Amygdala (tissue), 56 donors: ENCODE measurements at places on chromosomes 3 and 15.

DNA sequence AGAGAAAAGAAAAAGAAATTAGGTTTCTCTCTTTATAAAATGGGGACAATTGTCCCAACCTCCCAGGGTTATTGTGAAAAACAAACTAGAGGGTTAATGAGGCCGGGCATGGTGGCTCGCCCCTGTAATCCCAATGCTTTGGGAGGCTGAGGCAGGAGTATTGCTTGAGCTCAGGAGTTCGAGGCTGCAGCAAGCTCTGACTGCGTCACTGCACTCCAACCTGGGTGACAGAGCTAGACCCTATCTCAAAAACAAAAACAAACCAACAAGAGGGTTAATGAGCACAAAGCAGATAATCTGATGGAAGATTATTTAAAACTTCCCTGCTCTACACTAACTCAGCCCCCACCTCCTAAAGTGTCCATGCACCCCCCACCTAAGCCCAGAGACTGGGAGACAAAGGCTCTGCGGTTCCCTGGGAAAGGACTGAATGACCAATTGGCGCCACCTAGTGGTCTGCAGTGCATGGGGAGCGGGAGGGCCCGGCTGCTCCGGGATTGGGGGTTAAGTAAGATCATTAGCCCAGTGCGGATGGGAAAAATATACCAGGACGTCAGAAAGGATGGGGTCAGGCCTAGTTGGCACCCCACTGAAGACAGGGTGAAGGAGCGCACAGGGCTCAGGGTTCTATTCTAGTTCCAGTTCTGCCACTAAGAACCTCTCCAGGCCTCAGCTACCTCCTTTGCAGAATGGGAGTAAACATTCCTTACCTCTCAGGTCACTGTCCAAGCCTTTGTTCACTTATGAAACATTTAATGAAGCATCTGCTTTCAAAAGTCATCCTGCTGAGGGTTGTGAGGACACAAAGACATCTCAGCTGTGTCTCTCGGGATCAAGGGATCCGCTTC, 15.6 kb downstream of the PIF1 start:
- peak; percentile 41 for DNase-seq

DNA sequence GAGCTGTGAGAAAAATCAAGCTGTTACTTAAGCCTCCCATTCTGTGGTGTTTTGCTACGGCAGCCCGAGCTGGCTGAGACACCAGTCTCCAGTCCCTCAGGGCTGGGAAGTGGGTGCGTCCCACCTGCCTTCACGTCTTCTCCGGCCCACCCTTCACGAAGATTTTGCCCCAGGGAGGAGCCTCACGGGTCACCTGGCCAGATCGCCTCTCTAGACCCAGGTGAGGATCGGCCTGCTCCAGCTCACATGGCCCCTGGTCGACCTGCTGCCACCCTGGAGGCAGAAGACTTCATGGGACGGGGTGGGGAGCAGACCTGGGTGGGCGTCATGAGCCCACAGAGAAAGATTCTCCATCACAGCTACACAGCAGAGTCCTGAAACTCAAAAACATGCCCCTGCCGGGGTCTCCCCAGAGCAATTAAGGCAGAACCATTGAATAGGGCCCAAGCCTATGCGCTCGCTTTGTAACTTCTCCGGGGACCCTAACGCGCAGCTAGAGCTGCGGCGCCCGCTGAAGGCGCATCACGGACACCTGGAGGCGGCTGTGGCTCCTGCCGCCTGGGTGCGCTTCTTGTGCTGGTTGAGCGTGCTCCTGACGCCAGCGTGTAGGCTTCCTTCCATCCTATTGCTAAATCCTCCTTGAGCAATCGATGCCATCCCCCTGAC, 92.6 kb upstream of the ALDH1A3 start:
- no peak for DNase-seq

- no peak for DNase-seq
These were observed 49.9 kb downstream of the FNDC3B start for GRCh38 chr3:172089250-172089649.

DNA sequence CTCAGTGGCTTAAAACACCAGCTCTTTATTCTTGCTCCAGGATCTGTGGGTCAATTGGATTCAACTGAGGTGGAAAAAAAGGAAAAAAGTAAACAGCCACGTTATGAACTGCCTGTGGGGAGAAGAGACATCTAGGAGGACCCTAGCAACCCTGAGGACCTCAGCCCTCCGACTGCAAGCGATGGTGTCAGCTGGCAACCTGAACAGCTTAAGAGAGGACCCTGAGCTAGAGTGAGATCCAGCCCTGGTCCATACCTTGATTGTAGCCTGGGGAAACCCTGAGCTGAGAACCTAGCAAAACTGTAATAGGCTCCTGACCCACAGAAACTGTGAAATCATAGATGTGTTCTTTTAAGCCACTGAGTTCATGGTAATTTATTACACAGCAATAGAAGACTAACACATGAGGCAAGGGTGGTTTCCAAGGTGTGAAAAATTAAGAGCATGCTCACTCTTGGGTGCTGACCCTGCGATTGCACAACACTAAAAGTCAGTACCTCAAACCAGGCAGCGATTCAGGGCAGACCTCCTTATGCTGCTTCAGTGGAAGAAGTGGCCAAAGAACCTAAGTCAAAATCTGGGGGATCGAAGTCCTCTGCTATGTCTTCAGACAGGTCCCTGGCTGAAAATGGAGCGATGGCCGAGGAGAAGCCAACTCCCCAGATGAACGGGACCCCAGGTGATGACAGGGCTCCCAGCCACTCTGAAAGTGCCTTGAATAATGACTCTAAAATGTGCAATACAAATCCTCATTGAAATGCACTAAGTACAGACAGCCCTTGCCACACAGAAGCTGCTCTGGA, 57.7 kb downstream of the GASK1A start:
- DNase-seq, result no peak

DNA sequence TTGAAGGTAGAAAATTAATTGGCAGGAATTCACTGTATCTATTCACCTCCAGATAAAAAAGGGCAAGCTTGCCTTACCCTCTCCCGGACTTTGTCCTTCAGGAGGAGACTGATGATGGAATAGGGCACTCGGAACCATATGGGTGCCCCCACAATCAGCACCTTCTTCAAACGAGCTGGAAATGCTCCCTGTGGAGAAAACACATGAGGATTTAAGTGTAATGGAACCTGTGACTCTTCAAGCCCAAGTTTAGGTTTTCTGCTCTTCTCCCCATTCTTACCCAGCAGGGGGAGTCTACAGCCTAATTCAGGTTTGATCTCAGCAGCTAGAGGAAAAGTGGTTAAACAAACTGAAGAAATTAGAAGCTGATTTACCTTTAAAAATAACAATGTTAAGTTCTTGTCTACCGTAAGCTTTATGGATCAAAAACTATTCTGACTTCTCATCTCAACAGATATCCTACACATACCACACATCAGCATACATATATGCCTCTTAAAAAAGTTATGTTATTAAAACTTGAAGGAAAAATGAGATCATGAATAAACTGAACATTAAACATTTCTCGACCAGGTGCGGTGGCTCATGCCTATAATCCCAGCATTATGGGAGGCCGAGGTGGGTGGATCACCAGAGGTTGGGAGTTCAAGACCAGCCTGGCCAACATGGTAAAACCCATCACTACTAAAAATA, 57.5 kb upstream of the SIN3A start:
- no peak for DNase-seq

DNA sequence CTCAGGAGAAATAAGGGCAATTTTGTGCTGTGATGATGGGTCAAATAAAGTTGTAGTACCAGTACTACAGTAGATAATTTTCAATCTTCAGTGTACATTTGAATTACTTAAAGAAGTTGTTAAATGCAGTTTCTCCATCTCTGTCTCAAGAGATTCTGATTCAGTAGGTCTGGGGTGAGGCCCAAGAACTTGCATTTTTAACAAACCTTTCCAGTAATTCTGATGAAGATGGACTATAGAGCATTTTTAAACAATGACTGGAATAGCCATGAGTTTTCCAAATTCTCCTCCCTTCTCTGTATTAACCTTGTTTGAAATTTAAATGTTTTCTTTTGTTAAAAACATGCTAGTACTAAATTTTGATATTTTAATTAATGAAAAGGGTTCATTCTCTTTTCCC, 127.0 kb upstream of the CD96 start:
- DNase-seq, result no peak

- DNase-seq, result no peak
These were observed 127.6 kb upstream of the MEF2A start for GRCh38 chr15:99438224-99438585.

- DNase-seq, result no peak
These were observed 22.9 kb upstream of the PRICKLE2 start for GRCh38 chr3:64247991-64248646.

- no peak for DNase-seq
These were observed 15.2 kb downstream of the TSEN2 start for GRCh38 chr3:12499474-12499873.

DNA sequence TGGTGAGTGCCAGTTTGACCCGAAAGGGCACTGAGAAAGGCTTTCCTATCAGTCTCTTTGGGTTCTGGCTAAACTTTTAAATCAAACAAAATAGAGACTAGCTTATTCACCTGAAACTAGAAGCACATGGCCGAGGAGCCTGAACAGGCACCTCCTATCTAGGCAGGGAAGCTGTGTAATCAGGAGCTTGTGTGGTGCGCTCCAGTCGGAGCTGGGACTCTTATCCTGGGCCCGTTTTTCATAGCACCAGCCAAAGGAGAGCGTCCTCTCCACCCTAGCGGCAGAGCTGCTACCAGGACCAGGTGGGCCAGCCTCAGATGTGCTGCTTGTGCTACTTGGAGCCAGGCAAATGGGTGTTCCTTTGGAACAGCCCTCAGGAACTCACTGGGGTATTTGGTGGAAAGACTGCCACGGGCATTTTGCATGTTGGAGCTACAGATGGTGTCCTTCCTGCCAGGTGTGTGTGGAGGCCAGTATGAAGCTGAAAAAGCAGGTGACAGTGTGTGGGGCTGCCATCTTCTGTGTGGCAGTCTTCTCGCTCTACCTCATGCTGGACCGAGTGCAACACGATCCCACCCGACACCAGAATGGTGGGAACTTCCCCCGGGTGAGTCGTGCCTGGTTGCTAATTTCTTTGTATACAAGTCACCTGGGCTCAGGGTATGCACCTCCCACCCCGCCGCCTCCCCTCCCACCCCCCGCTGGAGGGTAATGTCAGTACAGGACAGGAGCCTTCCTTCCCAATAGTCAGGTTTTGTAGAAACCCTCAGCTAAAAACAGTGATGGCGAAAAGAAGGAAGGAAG, 833 bp downstream of the MAN2A2 start:
- DNase-seq, result no peak

- peak; percentile 79 for DNase-seq
These were observed at the start of gene RPL32 for GRCh38 chr3:12841149-12841969. TSS of gene RPL32 (minus strand) at chr3:12841565. CDS start at chr3:12840237, 1,328 bp downstream.

DNA sequence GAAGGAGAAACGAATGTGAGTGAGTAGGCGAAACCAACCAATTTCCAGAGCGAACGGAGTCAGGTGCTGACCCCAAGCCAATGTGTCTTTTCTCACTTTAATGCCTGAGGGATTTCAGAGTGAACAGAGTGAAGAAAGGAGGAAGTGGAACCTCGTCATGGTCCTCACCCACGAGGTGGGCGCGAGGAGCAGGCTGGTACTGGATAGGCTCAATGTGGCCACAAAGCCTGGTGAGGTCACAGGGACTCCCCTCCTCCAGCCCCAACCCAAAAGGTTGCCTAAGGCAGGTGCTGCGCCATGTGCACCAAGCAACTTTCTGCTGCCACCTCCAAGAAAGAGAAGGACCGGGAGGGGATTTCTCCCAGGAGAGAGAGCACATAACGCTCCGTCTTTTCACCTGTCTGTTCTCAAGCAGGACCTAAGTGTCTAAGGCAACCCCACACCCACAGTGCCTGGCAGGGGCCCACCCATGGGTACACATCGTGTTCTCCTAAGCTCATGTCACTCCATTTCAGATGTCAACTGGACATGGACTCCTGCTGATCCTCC, 3.8 kb downstream of the NRROS start:
- no peak for DNase-seq

GRCh38 chr15:31358957-31359701, 32.5 kb downstream of the KLF13 start:
- no peak for DNase-seq

GRCh38 chr3:194949592-194949991, 263.9 kb downstream of the FAM43A start:
- no peak for DNase-seq

DNA sequence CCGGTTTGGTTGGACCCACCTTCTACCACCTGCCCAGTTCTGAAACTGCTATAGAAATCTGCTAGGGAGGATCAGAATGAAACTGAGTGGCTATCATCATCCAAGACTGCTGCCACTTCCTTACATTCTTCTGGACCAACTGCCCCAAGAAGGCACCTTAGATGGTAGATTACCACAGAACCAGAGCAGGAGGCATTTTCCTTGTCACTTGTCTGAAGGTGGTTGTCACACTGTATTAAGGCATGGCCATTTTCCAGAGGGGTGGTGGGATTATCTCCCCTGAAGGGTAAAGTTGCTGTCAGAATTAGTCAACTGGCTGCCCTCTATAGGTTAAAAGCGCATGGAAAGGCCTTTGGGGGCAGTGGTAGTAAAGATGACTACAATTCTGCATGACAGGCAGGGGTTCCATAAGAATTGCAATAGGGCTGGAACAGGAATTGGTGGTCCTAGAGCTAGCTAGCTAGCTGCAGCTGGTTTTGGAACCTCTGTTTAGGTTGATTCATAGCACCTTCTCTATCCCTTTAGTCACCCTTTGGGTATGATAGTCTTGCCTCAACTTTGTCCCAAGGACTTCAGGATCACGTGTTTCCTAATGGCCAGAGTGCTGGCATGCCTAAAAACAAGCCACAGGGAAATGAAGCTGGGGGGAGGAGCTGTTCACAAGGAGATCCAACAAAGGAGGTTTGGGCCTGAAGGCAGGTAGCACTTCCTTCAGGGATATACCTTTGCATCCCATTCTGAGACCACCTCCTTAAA, 4.8 kb upstream of the CSPG5 start:
- DNase-seq, result no peak

DNA sequence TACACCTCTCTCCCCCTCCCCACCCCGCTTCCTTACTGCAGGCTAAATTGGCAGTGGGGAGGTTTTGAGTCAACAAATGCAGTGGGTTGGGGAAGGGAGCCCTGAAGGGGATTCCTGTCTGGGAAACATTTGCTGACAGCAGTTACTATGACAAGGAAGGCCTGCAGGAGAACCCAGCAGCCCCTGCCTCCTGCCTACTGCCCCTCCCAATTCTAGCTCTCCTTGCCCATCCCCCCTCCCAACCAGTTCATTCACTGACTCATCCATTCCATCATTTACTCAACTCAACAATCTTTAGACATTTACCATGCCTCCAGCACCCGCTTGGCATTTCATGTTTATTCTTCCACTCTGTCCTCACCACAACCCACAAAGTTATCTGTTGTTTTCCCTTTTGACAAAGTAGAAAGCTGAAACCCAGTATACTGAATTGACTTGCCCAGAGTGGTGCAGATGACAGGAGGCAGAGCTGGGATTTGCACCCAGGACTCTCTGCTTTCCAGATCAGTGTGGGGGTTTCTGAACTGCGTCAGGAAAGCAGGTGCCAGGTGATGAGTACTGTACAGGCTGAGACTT, 75.0 kb downstream of the MAGEF1 start:
- DNase-seq, result no peak
